Stimulated activated CD4-positive, alpha-beta T cell treated with anti-CD3 and anti-CD28 coated beads, TNF-alpha, amount 100 ng/mL, for 4 hours (primary cell): ENCODE measurements at places on chromosomes 16 and 17.

GRCh38 chr16:53781023-53781605 lies 77.2 kb downstream of the FTO start:
- no peak for DNase-seq

DNA sequence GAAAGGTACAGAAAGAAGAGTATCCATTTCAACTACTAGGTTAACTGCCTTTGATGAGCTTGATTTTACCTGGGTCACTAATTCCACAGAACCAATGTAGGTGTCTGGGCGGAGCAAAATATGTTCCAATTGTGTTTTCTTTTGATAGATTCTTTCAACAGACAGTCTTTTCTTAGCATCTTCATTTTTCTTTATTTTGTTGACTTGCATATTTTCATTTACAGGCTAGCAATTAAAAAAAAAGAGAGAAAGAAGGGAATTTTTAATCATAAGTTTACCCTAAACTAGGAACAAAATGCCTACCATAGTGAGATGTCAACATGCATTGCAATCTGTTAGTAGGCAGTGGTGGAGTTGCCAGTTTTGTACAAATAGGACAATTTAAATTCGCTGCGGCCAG lies 1.0 kb downstream of the TOP2A start:
- no peak for DNase-seq

DNA sequence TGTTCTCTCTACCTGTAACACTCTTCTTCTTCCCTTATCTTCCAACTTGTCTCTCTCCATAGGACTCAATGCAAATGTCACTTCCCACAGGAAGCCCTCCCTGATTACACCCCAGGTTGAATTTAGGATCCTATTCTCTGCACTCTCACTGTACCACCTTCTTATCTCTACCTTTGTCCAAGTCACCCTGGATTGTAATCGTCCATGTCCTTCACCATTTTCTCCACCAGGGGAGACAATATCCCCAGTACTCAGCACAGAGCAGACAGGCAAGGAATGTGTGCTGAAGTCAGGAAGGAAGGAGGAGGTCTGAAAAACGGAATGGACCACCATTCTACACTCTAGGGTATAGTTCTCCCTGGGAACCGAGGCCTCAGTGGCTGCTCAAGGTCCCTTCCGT lies 14.2 kb downstream of the C16orf82 start:
- no peak for DNase-seq

- DNase-seq, result no peak
These were observed 121.5 kb upstream of the ADAMTS18 start for GRCh38 chr16:77556201-77556873.

GRCh38 chr16:29811170-29811895 lies 660 bp upstream of the PRRT2 start:
- no peak for DNase-seq

- no peak for DNase-seq
These were observed 103.8 kb downstream of the ANKFN1 start for GRCh38 chr17:56257075-56257474.
